HT1080 (cell line): ENCODE measurements at places on chromosomes 13 and 19. TPM values are rescaled to one million over a fixed set of nuclear protein-coding genes. Genes with fewer than 3 reads are reported as not detected.

DNA sequence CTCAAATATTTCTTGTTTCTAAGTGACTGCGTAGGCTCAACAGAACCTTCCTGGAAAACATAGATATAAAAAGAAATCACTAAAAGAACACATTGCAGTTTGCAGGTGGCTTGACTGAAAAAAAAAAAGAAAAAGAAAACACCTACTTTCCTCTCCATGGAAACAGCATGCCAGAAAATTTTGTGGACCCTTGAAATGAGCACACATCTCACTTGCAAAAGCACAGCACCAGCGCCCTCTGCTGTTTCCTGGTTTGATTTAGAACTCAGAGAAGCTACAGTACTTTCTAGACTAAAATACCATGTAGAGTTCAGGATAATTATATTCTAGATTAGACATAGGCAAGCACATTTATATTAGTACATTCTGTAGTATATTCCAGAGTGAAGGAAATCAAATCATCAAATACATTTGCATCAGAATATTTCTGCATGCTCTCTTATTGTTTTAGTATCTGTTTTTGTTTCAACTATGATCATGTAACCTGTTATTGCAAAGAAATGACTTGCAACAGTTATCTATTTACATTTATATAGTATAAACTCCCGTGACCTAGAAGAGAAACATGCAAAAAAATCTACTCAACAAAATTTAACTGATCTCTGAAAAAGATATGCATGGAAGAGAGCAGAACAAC is 22.3 kb upstream of the XPO4 start:
- peak; percentile 66 for DNase-seq

GRCh38 chr19:32392901-32393300 is 12.7 kb upstream of the DPY19L3 start:
- no peak for DNase-seq

DNA sequence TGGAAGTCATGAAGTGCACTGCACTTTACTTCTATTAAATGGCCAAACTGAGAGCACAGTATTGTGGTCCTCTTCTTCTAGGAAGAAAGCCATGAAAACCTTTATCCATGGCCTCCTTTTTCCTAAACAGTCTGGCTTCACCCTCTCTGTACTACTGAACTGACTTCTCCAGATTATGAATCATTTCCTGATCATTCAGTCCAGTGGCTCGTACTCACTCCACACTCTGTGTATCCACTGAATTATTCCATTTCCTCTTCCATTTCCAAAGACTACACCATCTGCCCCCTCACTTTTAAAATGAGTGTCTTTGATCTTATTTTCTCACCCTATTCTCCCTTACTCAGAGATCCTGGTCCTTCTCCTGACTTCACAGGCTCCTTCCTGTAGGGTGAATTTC is 29.7 kb upstream of the FREM2 start:
- peak; percentile 81 for DNase-seq

- no peak for DNase-seq
Measured at GRCh38 chr19:2567580-2567979, 91.7 kb downstream of the GADD45B start.

DNA sequence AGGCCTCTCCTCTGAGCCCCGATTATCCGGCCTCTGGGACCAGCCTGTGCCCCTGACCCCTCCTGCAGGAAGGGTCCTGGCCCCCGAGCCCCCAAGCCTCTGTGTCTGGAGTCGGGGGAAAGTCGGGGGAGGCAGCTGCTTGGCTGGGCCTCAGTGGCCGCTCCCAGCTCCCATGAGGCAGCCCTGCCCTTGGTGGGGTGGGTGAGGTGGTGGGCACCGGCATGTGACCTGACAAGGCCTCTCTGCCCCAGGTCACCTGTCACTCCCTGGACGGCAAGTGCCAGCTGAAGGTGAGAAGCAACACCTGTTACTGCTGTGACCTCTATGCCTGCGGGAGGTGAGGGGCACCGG is 41.5 kb downstream of the TMEM255B start:
- DNase-seq = no peak

DNA sequence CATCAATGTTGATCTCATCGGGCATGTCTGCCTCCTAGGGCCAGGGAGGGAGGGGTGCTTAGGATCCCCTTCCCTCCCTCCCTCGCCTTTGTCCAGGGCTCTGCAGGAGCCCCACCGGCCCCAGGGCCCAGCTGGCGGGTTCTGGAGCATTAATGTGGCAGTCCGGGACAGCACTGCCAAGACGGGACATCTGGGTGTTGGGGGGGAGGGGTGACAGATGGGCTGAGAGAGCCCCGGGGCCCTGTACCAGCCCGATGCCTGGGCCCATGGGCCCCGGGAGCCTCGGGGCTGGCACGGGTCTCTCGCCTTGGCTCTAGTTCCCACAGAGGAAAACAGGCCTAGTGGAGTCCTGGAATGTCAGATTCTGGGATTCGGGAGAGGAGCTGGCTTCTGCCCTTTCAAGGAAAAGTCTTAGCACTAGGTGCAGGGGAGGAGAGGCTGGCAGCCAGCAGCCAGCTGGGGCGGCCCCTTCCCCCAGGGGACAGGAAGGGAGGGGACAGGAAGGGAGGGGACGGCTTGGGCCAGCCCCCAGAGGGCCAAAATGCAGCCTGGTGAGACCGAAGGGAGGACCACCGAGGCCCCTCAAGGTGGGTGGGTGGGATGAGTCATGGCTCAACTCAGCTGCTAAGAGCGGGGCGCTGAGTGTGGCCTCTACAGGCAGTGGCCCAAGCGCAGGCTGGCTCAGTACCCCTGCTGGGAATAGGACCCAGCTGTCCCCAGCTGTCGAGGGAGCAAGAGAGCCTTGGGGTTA is 3.1 kb downstream of the PPP1R14A start:
- DNase-seq = no peak

DNA sequence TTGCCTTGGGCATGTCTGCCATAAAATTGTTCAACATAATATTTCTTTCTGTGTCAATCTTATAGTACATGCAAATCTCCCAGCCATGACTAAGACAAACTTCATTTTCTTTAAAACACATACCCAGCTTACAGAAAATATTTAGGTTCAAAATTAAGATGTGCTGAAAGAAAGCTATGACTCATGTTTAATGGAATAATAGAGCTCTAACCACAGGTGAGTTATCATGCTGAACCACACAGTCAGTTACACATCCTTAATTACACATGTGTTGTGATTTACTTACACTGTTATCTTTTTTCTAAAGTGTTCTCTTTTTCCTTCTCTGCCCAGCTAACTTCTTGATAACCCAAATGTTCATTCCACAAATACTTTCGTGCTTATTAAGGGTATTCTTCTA is 1831.2 kb downstream of the OLFM4 start:
- peak; percentile 36 for DNase-seq

DNA sequence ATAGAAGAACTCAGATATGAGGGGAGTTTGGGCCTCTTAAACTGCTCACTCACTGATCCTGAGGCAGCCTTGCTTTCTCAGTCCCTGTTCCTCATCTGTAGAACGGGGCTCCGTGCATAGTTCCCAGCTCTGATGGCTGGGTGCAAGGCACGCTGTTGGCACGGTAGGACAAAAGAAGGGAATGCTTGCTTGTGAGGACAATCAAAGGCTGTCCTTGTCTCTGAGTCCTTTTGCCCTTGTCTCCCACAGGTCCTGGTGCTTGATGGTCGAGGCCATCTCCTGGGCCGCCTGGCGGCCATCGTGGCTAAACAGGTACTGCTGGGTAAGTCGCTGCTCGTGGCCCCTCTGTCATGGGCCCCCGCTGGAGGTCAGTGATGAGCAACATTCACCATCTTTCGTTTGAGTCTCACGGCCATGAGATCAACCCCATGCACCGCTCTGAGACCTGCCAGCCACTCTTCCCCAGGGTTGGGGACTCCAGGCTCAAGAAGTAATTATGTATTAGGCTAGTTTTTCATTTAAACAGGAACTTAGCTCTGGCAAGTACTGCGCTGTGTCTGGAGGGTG is 2.3 kb downstream of the RPL13A start:
- peak; percentile 69 for DNase-seq

DNA sequence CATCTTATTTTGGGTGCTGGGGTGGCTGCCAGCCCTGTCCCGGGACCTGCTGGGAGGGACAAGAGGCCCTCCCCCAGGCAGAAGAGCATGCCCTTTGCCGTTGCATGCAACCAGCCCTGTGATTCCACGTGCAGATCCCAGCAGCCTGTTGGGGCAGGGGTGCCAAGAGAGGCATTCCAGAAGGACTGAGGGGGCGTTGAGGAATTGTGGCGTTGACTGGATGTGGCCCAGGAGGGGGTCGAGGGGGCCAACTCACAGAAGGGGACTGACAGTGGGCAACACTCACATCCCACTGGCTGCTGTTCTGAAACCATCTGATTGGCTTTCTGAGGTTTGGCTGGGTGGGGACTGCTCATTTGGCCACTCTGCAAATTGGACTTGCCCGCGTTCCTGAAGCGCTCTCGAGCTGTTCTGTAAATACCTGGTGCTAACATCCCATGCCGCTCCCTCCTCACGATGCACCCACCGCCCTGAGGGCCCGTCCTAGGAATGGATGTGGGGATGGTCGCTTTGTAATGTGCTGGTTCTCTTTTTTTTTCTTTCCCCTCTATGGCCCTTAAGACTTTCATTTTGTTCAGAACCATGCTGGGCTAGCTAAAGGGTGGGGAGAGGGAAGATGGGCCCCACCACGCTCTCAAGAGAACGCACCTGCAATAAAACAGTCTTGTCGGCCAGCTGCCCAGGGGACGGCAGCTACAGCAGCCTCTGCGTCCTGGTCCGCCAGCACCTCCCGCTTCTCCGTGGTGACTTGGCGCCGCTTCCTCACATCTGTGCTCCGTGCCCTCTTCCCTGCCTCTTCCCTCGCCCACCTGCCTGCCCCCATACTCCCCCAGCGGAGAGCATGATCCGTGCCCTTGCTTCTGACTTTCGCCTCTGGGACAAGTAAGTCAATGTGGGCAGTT is 8.6 kb downstream of the CALM3 start:
- no peak for DNase-seq

- DNase-seq = no peak
Measured at GRCh38 chr13:55583953-55584593, 1556.6 kb upstream of the PRR20A start.

DNA sequence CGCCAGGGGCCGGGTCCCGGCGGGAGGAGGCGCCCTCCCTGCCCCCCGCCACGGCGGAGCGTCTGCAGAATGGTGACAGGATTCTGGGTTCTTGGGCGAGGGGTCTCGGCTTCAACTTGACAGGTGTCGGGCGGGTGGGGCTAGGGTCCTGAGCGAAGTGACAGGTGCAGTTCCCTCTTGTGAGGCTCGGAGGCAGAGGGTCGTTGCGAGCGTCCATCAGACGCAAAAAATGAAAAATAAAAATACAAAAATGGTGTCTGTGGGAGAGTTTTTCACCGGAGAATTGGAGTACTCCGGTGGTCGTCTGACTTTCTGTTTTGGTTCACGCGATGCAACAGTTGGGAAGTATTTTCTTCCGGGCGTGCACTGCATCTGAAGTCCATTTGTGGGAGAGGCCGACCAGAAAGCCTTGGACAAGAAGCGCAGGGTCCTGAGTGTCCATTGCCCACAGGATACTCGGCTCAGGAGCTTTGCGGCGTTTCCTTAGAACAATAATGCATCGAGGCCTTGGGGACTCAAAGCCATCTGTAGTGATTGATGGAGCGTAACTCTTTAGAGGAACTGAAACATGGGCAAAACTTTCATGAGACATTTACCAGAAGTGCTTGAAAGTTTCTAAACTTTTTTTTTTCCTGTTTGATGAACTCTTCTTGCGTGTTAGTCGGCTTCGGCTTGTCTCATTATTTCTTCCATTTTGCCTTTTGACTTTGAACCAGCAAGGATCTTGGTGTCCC is 759 bp downstream of the RB1 start:
- peak; percentile 37 for DNase-seq

DNA sequence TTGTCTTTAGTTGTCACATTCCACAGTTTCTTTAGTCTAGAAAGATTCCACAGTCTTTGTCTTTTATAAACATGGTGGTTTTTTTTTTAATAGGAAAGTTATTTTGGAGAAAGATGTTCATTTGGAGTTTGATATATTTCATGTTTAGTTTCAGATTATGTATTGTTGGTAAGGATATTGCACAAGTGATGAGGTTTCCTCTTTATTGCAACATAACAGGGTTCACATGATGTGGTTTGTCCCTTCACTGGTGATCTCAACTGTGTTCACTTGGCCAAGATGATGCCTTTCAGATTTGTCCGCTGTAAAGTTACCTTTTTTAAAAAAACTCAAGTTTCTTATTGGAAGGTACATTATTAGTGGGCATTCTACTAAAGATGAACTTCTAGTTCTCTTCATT is 3.2 kb downstream of the ZNF230 start:
- DNase-seq = no peak

DNA sequence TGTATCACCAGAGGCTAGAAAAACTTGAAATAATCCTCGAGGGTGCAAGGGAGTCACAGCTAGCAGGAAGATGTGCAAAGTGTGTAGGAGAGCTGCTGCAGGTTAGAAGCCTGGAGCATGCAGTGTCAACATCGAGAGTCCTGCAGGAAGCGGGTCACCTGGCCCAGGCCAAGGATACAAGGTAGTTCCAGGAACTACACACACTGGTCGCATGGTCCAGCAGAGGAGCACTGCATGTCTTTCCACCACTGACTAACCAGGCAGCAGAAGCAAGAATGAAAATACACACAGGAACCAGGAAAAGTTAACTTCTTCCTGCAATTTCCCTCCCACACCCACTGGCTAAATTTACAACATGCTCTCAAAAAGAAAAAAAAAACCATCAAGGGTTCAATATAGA is 36.0 kb upstream of the MIR17HG start:
- DNase-seq = no peak

GRCh38 chr19:51815043-51815442 is 20.1 kb downstream of the FPR3 start:
- no peak for DNase-seq

DNA sequence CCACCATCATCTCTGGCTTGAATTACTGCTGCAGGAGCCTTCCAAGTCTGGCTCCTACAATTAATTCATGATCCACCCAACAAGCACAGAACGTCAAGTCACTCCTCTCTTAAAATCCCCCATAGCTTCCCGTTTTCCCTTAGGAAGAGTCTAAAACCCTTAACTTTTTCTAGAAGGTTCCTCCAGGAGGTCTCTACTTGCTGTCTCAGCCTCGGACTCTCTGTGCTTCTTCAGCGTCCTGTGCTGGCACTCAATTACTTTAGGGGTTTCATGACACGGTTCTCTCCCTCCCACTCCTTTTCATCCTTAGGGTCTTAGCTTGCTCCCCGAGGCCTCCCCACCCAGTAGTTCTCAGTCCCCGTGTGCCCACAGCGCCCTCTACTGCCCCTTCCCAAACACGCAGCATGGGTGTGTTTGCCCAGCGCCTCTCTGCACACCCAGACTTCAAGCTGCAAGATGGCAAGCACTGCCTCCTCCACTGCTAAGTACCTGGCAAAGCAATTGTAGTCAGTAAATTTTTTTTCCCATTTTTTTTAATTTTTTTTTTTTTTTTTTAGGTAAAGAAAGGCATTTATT is 25.8 kb upstream of the MAP3K10 start:
- DNase-seq = peak; percentile 30

GRCh38 chr13:71290963-71291841 is 575.8 kb downstream of the DACH1 start:
- peak; percentile 75 for DNase-seq

- DNase-seq = peak; percentile 95
Measured at GRCh38 chr13:30569901-30570576, 47.7 kb upstream of the USPL1 start.

- no peak for DNase-seq
Measured at GRCh38 chr13:43315522-43315921, 292.1 kb downstream of the DNAJC15 start.

Gene ZNF260
- 6.3 and 7.0 TPM in 2 replicates for total RNA-seq

Gene SYT3
- 0.13 TPM in 1 of 2 replicates, not detected in the other for total RNA-seq

Gene PSG6
- not detected in 2 replicates for total RNA-seq

Gene ONECUT3
- not detected in 2 replicates for total RNA-seq

Gene NECTIN2
- 131 and 151 TPM in 2 replicates for total RNA-seq

Gene NRTN
- total RNA-seq = 0.53 TPM in 1 of 2 replicates, not detected in the other
